ENCODE measurements at places on chromosomes 16 and 17.

GRCh38 chr16:17270111-17270510, 200.6 kb downstream of the XYLT1 start:
- DNase-seq: no peak

GRCh38 chr16:54564841-54565240, 278.3 kb upstream of the IRX3 start:
- DNase-seq: no peak

DNA sequence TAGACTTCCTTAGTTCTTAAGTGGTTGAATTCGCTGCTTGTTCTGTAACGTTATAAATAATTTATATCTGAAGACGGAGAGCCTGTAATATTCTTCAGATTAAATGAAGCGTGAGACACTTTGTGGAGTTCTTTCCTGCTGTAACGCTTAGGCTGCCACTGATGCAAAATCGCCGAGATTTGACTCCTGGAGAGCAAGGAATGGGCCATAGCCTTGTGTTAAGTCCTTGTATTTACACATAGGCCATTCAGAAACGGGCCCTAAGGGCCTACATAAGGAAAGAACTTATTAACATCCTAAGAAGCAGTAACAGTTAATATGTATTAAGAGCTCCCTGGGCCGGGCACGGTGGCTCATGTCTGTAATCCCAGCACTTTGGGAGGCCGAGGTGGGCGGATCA, 936 bp downstream of the EMC6 start:
- DNase-seq: no peak

DNA sequence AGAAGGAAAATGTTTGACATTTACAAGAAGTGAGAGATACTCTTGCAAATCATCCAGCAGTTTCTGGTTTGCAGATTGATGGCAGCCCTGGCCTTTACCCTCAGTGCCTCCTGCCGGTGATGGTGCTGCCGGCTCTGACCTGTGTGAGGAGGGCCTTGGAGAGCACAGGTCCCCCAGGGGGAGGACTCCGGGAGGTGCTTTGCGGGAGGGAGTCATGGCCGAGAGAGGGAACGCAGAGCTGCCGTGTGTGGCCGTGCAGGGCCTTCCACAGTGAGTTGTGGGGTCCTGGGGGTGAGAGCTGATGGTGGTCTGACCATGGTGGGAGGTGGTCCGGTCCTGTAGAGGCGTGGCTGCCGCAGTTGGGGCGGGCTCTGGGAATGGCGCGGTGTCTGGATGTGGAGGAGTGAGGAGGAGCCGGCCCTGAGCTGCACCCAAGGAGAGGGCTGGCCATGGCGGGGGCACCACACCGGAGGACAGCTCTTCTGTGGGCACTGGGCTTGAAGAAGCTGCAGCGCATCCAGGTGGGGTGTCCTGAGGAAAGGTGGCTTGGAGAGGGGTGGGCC, 28.0 kb upstream of the ZNF750 start:
- DNase-seq: no peak

GRCh38 chr17:36816907-36817288, 120.4 kb upstream of the LHX1 start:
- DNase-seq: no peak

- no peak for DNase-seq
Observed at GRCh38 chr17:13728781-13729180, 127.1 kb upstream of the HS3ST3A1 start.

- DNase-seq: no peak
Observed at GRCh38 chr17:41329279-41329948, 13.9 kb upstream of the KRTAP17-1 start.

DNA sequence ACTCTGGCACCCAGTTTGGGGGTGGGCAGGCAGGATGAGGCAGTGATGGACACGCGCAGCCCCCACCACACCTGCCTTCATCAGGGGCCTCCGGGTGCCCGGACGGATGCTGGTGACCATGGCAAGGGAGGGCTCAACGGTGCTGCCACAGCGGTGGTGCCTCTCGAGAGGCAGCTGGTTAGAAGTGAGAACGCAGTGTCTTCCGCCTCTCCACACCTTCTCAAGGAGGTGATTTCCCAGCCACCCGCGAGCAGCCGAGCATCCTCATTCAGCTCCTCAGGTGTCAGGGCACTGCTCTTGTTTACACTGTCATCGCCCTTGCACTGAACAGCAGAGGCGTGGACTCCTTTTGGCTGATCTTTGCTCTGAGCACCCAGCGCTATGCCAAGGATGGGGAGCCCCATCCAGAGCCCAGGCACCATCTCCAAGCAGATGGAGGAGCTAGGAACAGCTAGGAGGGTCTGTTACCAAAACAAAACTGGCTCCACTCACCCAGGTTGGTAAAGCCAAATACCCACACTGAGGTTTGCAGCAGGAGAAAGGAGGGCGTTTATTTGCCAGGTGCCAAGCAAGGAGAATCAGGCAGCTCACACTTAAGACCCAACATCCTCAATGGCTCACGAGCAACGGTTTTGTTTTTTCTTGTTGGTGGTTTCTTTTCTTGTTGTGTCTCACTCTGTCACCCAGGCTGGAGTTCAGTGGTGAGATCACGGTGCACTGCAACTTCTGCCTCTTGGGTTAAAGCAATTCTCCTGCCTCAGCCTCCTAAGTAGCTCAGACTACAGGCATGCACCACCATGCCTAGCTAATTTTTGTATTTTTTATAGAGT, 174.3 kb upstream of the TNRC6C start:
- DNase-seq: no peak
